ENCODE measurements at places on chromosomes 11 and 22.

GRCh38 chr22:50030297-50031188 is 18.0 kb upstream of the IL17REL start:
- peak; percentile 52 for DNase-seq

- peak; percentile 17 for DNase-seq
Observed at GRCh38 chr11:114501901-114502300, 57.8 kb downstream of the NXPE1 start.

DNA sequence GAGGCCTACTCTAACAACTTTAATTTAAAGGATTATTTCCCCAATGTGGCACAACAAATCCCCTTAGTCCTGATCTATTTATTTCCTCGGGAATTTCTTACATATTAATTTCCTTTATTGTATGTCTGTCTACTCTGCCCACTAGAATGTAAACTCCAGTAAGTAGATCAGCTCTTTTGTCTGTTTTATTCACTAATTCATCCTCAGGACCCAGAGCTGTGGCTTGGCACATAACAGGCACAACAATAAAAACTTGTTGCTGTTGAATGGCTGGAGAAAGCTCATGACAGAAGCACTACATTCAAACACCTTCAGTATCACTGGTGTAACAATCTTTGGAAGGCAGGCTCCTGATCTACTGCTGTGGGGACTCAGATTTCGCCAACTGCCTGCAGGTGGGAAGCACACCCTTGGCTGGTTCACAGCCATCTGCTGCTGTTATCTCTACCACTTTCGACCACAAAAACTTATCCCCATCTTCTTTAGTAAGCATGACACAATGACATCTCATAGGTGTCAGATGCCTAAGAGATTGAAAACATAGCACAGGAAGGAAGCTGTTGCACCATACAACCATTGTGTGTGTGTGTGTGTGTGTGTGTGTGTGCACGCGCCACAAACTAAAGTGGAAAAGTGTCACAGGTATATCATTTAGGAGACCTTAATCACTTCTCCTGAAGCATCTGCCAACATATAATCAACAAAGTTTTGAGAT is 11.9 kb downstream of the HIRA start:
- no peak for DNase-seq

GRCh38 chr22:38236786-38237185 is 35.0 kb downstream of the MAFF start:
- DNase-seq, result no peak

DNA sequence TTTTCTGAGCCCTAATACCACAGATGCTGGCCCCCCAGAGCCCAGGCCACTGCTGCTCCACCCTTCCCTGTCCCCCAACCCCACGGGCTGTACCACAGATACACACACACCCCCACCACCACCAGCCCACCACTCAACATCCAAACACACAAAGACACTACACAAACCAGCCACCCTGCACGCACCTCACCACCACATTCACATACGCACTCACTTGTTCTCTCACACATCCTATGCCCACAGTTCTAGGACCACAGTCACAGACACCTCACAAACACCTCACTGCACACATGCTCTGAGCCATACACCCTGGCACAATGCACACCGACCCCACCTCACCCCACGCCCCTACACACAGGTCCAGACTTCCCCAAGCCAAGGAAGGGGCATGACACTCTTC is 22.5 kb upstream of the OAF start:
- DNase-seq, result no peak

GRCh38 chr11:9838961-9839360 is 175.1 kb downstream of the SWAP70 start:
- DNase-seq, result no peak

DNA sequence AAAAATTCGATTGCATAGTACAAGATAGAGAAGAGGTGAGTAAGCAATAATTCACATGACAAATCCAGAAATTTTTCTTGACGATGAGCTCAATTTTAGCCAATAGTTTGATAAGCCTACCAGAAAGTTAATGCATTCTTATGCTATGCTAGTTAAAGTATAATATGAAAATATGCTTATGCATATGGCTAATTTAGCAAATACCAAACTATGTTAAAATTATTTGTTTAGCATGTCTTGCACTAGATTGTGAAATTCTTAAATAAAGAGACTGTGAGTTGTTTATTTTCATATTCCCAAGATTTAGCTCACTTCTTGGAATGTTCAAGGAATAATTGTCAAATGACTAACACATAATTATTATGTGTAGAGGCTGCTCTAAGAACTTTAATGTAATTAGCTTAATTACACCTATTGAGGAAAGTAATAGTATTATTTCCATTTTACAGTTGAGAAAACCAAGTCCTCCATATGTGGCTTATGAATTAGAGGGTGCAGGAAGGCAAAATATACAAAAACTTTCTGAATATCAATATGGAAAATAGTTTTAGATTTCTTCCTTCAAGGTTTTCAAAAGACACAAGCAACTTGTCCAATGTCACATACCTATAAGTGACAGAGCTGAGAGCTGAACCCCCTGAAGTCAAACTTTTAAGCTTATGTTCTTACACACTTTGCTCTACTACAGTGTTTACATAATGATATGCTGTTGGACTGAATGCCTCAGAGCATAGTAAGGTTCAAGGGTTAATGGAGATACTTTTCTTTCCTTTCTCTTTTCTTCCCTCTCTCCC is 45.9 kb upstream of the ARHGAP20 start:
- DNase-seq, result no peak

DNA sequence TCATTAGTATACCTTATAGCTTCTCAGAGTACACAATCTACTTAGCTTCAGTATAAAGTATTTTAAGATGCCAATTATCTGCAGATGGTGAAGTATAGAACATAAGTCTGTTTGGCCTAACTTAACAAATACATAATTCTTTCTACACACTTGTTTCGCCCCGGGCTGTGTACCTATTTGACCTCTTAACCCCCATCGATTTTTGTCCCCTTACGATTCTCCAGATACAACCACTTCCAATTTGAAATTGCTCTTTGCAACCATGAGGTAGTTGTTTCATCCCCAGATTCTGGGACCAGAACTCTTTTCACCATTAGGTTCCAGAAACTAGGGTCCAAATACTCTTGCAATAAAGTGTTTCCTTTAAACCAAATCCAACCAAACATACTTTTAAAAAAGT is 10.0 kb upstream of the UPB1 start:
- no peak for DNase-seq

- no peak for DNase-seq
Observed at GRCh38 chr22:47298017-47298785, 535.8 kb downstream of the TBC1D22A start.

DNA sequence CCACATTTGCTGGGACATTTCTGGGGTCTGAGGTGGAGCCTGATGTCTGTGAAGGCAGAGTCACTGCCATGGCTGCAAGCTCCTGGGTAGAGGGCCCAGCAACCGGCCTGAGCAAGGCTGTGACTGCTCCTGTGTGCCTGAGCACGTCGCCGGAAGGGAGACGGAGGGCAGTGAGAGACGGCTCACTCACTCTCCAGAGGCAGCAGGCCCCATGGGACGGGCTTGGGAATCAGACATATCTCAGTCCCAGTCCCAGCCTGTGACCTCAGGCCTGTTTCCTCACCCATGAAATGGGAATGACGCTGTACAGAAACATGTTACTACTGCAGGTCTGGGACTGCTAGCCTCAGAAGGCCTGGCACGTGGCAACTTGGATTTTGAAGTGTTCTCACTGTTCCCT is 36.4 kb upstream of the RASL10A start:
- no peak for DNase-seq

GRCh38 chr11:60984149-60984548 is 12.7 kb downstream of the CD6 start:
- no peak for DNase-seq

DNA sequence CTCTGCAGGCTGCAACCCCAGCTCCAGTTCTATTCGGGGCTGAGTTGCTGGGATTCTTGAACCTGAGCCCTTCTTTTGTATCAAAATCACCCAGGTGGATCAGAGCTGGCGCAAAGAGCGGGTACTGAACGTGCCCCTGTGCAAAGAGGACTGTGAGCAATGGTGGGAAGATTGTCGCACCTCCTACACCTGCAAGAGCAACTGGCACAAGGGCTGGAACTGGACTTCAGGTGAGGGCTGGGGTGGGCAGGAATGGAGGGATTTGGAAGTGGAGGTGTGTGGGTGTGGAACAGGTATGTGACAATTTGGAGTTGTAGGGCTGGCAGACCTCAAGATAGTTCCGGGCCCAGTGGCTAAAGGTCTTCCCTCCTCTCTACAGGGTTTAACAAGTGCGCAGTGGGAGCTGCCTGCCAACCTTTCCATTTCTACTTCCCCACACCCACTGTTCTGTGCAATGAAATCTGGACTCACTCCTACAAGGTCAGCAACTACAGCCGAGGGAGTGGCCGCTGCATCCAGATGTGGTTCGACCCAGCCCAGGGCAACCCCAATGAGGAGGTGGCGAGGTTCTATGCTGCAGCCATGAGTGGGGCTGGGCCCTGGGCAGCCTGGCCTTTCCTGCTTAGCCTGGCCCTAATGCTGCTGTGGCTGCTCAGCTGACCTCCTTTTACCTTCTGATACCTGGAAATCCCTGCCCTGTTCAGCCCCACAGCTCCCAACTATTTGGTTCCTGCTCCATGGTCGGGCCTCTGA is 3.8 kb downstream of the FOLR1 start:
- DNase-seq, result no peak

DNA sequence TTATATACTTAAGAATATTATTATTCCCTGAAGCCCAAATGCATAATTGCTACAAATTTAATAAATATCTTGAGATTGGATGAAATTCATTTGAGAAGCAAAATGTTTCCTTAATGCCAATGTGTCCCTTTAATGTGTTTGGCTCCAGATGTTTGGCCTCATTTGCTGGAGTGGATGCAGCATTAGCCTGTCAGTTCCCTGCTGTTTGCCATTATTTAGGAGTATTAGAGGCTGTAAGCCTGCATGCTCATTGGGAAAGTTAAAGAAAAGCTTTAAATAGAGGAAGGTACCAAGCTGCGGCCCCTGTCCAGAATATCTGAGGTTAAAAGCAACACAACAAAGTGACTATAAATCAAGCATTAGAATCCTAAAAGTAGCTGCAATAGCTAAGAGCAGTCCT is 54.8 kb upstream of the PITPNB start:
- no peak for DNase-seq

DNA sequence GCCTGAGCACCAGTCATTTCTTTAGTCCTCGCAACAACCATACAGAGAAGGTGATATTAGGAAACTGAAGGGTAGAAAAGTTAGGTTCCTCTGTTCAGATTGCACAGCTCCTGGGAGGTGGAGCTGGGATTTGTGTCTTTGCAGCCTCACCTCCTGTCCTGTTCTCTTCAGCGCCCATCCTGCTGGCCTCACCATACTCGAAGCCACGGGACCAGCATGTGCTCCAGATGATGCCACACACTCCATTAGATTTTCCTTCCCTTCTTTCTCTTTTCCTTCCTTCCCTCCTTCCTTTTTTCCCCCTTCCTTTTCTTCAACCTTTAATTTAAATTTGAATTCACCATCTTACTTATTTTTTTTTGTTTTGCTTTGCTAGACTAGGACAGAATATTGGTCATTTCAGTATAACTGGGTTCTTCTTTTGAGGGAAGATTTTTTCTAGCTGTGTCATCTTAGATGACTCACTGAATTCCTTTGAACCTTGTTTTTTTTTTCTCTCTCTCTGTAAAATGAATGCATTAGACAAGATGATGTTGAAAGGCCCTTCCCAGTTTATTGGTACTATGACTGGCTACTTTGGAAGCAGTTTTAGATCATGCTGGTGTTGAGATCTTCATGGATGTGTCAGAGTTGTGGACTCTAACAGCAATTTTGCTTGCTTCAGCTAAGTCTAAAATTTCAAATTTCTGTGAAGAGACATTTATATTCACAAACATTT is 662.5 kb upstream of the TENM4 start:
- DNase-seq, result peak; percentile 94

GRCh38 chr22:43862074-43862881 is at the start of gene SULT4A1:
TSS of gene SULT4A1 (minus strand) at chr22:43862513. CDS start at chr22:43862382, 131 bp downstream.
- no peak for DNase-seq

GRCh38 chr11:2325719-2326118 is 23.9 kb downstream of the TSPAN32 start:
- peak; percentile 53 for DNase-seq

DNA sequence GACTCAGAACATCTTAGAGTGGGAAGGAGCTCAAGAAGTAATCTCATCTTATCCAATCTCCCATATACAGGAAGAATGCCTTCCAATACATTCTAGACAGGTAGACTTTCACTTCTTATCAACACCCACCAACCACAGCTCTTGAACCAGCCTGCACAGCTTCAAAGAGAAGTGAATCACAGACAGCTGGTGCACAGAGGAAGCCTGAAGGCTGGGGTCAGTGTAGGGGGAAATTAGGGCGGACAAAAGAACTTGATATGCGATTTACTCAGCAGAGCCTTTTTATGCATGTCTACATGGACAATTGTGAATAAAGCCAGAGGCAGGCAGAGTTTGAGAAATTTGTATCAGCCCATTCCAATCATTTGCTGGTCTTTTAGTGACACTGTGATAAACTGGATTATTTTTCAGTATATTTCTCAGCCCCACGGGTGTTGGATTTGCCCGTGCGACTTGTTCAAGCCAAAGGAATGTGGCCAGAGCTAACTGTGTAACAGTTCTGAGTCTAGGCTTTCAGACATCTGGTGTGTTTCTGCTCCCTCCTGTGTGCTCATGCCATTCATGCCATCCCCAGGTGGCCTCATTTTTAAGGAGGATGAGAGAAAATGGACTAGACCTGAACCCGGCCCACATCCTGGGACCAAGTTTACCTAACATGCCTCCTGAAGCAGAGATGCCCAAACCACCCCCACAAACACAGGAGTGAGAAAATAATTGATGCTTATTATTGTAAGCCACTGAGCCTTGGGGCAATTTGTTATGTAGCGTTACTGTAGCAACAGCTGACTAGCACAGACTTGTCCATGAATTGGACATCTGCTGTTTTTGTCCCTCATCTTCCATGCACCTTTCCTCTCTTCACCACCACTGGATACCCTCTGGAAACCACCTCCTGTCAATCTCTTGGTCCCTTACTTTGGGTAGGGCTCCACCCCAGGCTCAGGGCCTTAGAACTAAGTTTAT is 137.5 kb upstream of the HSD17B12 start:
- DNase-seq, result peak; percentile 34

GRCh38 chr22:44691796-44692661 is 10.0 kb upstream of the PRR5 start:
- no peak for DNase-seq

DNA sequence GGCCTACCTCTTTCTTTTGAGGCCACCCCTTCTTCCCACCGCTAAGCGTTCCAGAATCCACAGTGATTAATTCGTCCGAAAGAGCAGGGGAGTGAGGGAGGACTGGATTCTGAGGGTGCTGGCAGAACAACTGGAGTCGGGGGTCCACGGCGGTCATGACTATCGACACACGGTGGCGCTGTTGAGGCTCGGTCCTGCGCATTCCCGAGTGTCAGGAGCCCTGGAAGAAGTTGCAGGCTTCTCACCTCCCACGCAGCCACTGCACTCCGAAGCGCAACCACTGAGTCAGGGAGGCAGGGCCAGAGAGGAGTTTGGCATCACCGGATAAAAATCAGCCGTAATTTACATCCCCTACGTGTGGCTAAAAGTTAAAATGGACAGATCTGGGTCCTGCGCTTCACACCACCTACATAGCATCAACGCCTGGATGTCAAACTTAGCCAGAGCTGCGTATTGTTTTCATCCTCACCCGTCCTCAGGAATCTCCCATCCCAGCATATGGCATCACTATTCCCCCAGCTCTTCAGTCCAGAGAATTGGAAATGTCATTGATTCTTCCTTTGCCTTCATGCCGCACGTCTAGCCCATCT is 10.7 kb upstream of the CTSF start:
- DNase-seq, result peak; percentile 59
